ENCODE measurements at places on chromosomes 4 and X. TPM values are rescaled to one million over a fixed set of nuclear protein-coding genes. Genes with fewer than 3 reads are reported as not detected.

- no peak for DNase-seq
These were observed 69.5 kb downstream of the AR start for GRCh38 chrX:67613366-67613765.

DNA sequence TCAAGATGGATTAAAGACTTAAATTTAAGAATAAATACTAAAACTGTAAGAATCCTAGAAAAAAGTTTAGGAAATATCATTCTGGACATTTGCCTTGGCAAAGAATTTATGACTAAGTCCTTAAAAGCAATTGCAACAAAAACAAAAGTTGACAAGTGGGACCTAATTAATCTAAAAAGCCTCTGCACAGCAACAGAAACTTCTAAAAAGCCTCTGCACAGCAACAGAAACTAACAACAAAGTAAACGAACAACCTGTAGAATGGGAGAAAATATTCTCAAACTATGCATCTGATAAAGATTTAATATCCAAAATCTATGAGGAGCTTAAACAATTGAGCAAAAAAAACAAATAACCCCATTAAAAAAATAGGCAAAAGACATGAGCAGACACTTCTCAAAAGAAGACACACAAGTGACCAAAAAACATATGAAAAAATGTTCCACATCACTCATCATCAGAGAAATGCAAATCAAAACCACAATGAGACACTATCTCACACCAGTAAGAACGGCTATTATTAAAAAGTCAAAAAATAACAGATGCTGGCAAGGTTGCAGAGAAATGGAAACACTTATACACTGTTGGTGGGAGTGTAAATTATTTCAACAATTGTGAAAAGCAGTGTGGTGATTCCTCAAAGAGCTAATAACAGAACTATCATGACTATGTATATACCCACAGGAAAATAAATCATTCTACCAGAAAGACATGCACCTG, 5.5 kb upstream of the OPRPN start:
- DNase-seq, result no peak

DNA sequence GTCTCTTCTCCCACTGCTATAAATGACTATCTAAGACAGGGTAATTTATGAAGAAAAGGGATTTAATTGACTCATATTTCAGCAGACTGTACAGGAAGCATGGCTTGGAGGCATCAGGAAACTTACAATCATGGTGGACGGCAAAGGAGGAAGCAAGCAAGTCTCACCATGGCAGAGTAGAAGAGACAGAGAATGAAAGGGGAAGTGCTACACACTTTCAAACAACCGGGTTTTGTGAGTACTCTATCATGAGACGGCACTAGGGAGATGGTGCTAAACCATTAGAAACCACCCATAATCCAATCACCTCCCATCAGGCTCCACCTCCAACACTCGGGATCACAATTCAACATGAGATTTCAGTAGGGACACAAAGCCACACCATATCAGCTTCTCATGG, 11.1 kb downstream of the UBE2NL start:
- DNase-seq, result no peak

The SERTM2 gene
- total RNA-seq, result not detected

The SPP1 gene
- 199 TPM for total RNA-seq

GRCh38 chrX:74514384-74514783, 93.1 kb downstream of the SLC16A2 start:
- no peak for DNase-seq

GRCh38 chr4:85700362-85700761, 225.4 kb downstream of the ARHGAP24 start:
- DNase-seq, result no peak

The GLUD2 gene
- total RNA-seq, result 1.6 TPM

- DNase-seq, result no peak
These were observed 316.8 kb downstream of the HS3ST1 start for GRCh38 chr4:11111876-11112275.

The PHOX2B gene
- not detected for total RNA-seq

The SHISA3 gene
- total RNA-seq, result 5.5 TPM

- no peak for DNase-seq
These were observed 2.3 kb downstream of the HAUS7 start for GRCh38 chrX:153468008-153468580.

DNA sequence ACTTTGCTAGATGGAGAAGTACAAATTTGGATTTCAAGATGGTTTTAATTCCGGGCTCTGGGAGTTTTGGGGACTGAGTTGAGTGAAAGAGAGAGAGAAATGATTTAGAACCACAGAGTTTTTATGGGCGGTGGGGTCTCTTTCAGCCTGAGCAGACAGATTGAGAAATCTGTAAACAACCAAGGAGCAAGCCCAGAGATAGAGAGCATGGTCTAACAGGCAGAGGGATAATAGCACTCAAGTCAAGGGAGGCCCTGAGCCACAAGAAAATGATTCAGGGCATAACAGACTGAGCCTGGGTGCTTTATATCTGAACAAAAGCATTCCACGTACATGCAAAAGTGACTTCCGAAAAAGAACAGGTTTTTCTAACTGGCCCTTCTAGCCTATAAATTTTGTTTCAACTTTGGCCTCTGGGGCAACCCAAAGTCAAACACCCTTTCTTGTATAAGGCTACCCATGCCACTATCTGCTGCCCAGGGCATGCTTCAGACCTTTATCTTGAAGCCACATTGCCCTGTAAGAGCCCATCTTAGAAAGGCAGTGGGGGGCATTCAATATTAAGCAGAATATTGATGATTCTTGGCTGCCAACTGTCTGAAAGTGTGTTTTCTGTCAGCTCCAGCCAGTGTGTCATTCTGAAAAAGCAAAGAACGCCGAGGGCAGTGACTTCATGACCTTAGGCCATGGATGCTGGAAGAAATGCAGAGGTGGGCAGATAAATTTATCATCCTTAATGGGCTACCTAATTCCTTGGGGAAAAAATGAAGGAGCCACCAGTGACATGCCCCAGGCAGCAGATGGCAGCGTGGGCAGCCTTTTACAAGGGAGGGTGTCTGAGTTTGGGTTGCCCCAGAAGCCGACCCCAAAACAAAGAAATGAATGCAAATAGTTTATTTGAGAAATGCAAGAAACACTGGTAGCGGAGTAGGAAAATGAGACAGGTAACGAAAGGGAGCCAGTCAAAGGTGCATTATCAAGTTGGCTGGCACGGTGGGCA, 637.6 kb downstream of the MID1IP1 start:
- DNase-seq, result no peak

DNA sequence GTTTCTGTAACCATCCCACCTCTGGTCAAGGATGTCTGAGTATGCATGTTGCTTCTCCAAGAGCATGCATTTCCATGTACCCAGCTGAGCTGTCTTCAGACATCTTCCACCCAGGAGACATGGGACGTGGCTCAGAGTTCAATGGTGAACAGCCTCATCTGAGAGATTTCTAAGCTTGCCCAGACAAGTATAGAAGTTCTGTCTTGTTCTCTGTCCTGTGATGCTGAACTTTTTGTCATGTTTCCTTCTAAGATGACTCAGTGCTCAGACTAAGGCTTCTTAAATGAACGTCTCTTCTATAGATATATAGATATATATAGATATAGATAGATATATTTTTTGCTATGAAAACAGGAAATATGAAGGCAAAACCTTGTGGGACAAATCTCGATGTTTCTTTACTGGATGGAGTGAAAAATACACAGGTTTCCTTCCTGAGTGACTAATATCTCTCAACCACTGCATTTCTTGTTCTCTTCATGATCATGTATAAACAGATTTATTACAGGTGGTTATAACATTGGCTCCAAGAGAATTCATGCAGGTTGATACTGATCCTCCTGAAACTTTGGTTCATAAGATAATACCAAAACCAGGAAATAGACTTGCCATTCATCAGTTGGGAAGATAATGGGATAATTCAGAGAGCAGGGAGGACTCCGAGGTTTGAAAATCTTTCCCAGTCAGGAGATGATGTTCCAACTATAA, 168.2 kb downstream of the ZNF518B start:
- no peak for DNase-seq

DNA sequence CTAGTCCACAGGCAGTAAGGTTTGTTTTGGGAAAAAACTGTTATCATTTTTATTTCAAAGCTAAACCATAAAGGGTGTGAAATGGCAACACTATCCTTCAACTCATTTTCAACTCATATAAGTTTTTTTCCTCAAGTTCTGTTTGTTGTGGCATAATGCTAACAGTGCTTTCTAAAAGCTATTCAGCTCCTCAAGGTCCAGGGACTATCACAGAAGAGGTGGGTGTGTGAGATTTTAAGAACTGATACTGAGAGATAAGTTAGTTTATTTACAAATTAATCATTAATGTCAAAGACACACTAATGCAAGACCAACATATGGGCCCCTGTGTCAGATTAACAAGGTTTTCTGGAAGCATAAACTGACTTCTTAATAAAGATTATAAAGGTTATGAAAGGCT, 11.8 kb downstream of the UGT2B15 start:
- DNase-seq, result no peak

DNA sequence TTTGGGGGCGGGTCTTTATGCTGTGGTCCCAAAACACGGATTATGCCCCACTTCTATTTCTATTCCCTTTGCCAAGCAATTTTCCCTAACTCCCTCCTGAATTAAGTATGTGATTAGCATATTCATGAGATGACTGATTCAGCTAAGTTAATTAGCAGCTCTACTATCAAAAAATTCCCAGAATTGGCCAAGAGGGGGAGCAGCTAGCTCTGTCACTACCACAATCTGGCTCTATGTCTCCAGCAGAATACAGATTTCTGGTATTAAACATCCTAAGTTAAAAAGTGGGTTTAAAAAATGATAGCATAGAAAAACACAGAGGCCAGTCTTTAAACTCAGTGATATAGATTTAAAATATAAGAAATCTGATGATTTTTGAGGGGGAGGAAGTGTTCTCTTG, 80.3 kb downstream of the GPC4 start:
- DNase-seq, result no peak

The SPACA5 gene
- not detected for total RNA-seq

GRCh38 chr4:139555705-139556070, 331 bp downstream of the SETD7 start:
- DNase-seq, result peak; percentile 80

DNA sequence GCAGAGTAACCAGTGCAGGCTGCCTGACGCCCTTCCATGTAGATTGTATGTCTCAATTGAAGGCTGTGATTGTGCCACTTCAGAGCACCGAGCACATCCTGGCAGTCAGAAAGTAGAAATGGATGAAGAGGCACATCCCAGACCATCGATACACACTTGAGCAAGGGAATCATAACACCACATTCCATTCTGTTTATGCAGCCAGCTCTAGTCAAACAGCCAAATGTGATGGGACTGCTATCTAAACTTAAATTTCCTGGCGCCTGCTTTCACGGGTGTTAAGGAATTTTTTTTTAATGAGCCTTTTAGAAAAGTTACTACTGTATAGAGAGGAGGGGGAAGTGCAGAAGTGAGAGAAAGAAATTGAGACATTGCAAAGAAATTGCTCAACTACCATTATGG, 84.4 kb downstream of the PPARGC1A start:
- no peak for DNase-seq

The TIGD4 gene
- total RNA-seq, result 0.32 TPM

- no peak for DNase-seq
These were observed 70.2 kb downstream of the VCX3A start for GRCh38 chrX:6464726-6465125.

GRCh38 chrX:106774981-106775380, 27.5 kb upstream of the TBC1D8B start:
- no peak for DNase-seq

DNA sequence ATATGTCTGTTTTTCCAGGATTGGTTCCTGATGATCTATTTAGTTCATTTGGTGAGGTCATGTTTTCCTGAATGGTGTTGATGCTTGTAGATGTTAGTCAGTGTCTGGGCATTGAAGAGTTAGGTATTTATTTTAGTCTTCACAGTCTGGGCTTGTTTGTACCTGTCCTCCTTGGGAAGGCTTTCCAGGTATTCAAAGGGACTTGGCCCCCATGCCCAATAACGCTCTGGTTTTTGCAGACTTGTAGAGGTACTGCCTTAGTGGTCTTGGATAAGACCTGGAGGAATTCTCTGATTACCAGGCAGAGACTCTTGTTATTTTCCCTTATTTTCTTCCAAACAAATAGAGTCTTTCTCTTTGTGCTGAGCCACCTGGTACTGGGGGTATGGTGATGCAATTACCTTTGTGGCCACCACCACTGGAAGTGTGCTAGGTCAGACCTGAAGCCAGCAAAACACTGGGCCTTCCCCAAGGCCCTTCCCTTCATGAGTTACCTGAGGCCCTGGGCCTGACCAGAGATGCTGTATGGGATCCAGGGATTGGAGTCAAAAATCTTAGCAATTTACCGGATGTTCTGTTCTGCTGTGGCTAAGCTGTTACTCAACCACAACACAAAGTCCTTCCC, 63.3 kb upstream of the RXFP1 start:
- DNase-seq, result no peak

GRCh38 chr4:56434599-56435139, 746 bp downstream of the PPAT start:
- DNase-seq, result no peak

GRCh38 chrX:40871385-40872082, 136.2 kb upstream of the MED14 start:
- DNase-seq, result no peak

The FMR1NB gene
- not detected for total RNA-seq

DNA sequence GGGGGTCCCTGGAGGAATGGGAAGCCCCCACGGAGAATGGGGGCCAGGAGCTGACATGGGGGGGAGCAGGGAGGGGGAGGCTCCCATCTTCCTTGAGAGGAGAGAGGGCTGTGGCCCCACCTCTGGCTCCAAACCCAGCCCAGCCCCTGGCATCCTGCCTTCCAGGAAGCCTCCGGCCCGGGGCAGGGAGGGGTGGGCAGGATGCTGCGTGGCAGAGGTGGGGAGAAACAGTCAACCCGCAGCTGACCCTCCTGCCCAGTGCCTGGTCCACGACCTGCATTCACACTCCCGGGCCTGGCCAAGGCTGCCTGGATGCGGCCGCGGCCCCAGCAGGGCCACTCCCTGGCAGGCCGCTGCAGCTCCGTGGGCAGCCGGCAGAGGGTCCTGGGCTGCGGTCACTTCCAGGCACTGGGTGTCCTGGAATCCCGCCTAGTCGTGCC, 39.0 kb downstream of the CPLX1 start:
- peak; percentile 75 for DNase-seq

The GPR119 gene
- total RNA-seq, result not detected

- no peak for DNase-seq
These were observed 223.9 kb upstream of the ANKRD50 start for GRCh38 chr4:124936427-124936826.

The KCTD8 gene
- total RNA-seq, result 4.8 TPM

The RRAGB gene
- 17.2 TPM for total RNA-seq

The SHROOM4 gene
- total RNA-seq, result 16.4 TPM

DNA sequence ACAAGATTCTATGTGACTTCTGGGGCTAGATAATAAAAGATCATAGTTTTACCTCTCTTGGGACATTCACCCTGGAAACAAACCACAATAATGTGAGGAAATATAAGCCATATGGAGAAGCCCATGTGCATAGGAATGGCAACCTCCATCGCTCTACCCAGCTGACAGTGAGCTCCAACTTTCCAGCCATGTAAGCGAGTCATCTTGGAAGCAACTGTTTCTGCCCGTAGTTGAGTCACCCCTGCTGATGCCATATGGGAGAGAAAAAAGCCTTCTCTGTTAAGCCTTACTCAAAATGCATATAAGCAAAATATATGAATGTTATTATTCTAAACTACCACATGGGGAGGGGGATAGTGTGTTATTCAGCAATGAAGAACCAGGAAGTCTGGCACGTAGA, 31.4 kb upstream of the RELL1 start:
- no peak for DNase-seq
